Kidney glomerular epithelial cell (primary cell): ENCODE measurements at places on chromosomes 5 and 9.

DNA sequence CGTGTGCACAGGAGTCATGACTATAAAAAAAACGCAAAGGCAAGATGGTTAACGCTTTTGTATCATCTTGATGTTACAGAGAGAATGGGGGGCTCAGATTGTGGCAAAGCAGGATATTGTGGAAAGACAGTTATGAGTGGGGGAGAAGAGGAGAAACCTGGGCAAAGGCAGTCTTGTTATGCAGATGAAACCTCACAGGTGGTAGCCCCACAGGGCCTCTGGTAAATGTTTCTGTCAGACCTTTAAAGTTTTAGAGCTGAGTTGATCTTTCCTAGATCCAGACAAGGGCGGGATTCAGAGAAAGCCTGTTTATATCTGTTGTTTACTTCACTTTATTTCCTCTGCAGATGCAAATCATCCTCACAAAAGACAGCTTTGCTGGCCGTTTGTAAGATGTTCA is 55.2 kb downstream of the C9orf85 start:
- no peak for DNase-seq

DNA sequence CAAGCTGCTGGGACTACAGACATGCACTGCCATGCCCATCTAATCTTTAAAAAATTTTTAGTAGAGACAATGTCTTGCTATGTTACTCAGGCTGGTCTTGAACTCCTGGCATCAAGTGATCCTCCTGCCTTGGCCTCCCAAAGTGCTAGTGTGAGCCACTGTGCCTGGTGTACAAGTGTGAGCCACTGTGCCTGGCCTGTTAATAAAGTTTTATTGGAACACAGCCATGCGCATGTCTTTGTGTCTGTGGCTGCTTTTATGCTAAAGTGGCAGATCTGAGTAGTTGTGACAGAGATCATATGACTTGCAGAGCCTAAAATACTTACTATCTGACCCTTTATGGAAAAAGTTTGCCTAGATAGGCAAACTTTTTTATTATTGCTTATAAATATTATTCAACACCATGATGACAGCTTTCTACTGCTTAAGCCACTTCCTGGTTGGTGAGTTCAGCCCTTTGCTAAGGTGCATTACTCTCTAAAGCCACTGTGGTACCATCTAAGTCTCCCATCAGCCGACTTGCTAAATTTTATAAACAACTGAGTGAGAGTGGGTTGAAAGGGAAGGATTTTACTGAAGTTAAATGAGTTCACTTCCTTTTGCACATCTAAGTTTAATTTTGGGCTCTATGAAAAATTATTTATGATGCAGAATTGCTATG is 133.5 kb downstream of the RASGRF2 start:
- no peak for DNase-seq

GRCh38 chr5:39102684-39103155 is 28.5 kb upstream of the RICTOR start:
- DNase-seq: no peak

GRCh38 chr5:66100851-66101250 is 43.2 kb upstream of the SREK1 start:
- no peak for DNase-seq

- DNase-seq: no peak
Observed at GRCh38 chr5:42109006-42109572, 184.0 kb downstream of the FBXO4 start.

- DNase-seq: no peak
Observed at GRCh38 chr9:101711330-101711941, 27.0 kb downstream of the GRIN3A start.

DNA sequence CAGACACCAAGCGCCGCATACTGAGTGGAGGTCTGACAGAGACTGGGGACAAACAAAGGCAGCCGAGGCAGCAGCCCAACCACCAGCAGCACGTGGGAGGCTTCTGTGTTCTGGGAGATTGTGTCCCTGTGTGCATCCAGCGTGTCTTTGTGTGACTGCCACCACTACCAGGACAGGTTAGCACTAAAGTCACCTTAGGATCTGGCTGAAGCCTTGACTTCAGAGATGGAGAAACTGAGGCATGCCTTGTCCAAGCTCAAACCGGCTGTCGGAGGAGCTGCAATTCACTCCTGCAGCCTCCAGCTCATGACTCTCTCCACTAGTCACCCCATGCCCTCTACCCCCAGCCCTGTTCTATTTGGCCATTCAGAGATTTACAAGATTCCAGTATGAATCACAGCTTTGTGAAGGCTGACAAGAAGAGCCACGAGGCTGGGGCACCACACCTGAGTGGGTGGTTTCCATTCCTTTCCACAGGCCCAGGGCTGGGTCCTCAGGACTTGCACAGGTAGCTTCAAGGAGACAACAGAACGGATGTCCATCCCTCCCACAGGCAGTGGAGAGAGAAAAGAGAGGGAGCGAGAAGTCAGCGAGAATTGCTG is 69.3 kb downstream of the SHB start:
- peak; percentile 14 for DNase-seq

- no peak for DNase-seq
Observed at GRCh38 chr5:151224372-151224771, 480 bp upstream of the CCDC69 start.

- DNase-seq: no peak
Observed at GRCh38 chr9:3721096-3721495, 195.3 kb upstream of the RFX3 start.

GRCh38 chr9:36284226-36284625 is 26.0 kb upstream of the GNE start:
- DNase-seq: no peak

GRCh38 chr5:140840978-140841962 is at the start of gene PCDHA8:
Gene PCDHA8 (plus strand): TSS chr5:140841187. CDS start chr5:140841322, 135 bp downstream.
- DNase-seq: no peak

- DNase-seq: no peak
Observed at GRCh38 chr9:122076117-122076516, 17.0 kb downstream of the TTLL11 start.

DNA sequence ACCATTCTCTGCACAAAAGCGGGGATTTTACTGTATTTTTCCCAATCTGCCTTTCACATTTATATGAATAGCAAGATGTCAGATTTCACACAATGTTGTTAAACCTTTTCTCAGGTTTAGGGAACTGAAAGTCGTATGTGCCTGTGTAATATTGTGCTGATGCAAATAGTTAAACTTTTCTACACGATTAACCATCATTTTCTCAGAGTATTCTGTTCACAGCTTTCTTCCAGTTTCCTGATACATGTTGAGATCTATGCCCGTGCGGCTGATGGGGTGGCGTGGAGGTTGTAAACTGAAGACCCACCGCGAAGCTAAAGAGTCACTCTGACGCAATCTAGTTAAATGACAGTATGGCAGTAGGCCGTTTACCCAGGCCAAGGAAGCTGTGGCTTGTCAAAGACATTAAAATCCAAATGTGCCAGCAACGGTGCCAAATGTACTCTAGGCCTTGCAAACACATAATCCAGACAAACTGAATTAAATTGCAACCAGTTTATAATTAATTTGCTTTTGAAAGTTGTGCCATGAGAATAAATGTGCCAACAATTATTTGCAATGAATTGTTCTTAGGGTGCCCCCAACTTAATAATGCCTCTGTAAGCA is 145.7 kb downstream of the EBF1 start:
- DNase-seq: no peak

- no peak for DNase-seq
Observed at GRCh38 chr9:112175796-112176315, 759 bp upstream of the SUSD1 start.

- DNase-seq: no peak
Observed at GRCh38 chr5:178314061-178314660, 81.6 kb upstream of the PHYKPL start.

DNA sequence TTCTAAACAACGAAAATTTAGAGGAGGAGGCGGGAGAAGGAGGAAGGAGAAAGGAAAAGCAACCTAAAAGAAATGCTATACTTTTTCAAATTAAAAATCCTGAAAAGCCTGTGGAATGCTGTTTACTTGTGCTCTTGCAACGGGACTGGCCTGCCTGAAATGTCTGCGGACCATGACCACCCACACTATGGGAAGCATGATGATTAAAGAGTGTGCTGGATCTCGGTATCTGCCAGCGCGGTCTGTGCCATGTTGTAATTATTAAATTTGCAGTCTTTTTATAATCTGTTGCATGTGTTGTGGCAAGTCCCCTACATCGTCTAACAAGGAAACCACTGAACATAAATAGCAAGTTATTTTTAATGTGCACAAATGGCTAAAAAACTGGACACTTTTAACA is 111.4 kb downstream of the FANCC start:
- DNase-seq: peak; percentile 40

GRCh38 chr9:74554751-74555419 is 57.8 kb downstream of the RORB start:
- DNase-seq: no peak

GRCh38 chr5:168006456-168007130 is 284.9 kb upstream of the WWC1 start:
- DNase-seq: no peak

DNA sequence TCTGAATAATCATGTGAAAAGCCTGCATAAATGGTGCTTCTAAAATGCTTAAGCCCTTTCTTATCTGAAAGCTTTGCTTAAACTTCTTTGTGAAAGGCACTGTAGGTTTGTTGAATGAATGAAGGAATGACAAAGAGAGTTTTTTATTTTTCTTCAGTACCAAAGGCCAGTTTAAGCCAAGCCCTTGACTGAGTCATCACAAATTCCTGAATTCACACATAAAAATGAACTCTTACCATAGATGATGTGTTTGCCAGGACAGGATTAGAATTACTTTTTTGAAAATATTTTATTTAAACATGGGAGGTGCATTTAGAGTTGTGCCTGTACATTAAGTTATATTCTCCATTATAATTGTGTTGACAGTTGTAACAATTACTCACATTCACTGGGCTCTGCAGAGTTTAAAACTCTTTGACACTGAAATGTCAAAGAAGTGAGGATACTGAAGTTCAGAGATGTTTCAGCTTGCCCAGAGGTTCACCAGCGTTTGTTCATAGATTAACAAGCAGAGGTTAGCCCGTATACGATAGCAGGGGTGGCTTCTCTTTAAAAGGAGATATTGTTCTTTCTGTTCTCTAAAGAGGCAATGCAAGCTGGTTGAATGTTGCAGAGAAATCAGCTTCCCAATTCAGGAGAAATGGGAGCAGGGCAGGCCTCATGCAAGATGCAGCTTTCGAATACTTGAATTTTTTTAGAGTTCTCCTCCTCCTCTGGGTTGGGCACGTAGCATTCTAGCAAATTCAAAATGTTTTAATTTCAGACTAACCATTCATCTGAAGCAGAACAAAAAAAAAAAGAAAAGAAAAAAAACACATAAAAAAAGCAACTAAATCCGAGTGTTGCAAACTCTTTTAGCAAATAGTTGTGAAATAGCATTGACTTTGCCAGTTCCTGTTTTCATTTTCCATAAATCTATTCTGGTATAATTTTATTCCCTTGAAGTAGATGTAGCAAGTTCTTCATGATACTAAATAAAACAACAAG is 358.7 kb upstream of the KLF4 start:
- no peak for DNase-seq

GRCh38 chr5:178637356-178638074 is 10.7 kb upstream of the CLK4 start:
- DNase-seq: no peak

- DNase-seq: peak; percentile 16
Observed at GRCh38 chr9:130212543-130213297, 40.5 kb downstream of the NCS1 start.

GRCh38 chr9:121744002-121744686 is 92.7 kb downstream of the DAB2IP start:
- no peak for DNase-seq

- peak; percentile 78 for DNase-seq
Observed at GRCh38 chr9:16727452-16728136, 142.9 kb downstream of the BNC2 start.

GRCh38 chr5:153824909-153825308 is 213.8 kb downstream of the FAM114A2 start:
- DNase-seq: no peak

DNA sequence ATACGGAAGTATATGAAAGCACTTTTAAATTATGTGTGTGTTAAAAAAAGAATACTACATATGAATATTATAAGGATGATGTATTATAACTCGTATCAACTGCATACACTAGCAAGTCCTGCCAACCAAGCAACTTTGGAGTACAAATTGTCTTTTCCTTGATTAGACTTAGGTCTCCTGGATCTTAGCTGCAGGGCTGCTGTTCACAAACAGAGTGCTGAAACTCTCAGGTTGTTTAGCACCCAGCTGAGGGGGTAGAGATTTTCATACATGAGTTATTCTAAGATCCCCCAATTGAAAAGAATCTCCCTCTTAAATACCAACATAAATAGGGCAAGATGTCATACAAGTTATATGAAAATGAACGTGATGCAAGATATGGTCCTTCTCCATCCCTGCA is 149.8 kb upstream of the TNC start:
- no peak for DNase-seq

DNA sequence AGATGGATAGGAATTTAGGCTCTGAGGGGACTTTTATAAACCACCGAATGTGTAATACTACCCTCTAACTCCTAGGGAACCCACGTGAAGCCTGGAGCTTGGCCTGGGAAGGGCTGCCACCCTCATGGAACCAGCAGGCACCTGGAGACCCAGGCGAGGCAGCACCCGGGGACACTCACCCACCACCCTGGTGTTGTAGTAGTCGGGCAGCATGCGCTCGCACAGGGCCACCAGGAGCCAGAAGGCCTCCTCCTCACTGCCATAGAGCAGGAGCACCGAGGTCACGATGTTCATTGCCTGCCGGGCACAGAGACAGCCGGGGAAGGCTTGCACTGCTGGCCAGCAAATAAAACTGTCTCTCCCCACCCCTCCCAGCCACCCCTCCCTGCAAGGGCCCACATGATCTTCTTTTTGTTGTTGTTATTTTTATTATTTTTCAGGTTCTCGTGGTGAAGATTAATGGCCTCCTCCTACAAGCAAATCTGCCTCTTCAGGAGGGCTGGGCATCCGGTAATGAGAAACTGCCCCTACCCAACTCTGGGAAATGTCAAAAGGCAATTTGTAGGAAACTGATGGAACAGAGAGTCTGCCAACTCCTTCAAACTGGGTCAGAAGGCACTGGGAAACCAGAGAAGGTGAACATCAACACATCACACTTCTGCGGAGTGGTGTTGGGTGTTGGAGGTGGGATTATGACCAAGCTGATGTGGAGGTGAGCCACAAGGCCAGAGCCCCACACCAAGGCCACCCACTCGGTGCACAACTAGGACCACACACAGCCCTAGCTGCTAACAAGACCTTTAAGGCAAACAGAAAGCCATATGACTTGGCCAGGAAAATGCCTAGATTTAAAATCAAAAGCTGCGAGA is 17.4 kb upstream of the MRNIP start:
- no peak for DNase-seq

- no peak for DNase-seq
Observed at GRCh38 chr9:9557804-9558334, 1054.9 kb downstream of the PTPRD start.

GRCh38 chr5:141680751-141681201 is 1.3 kb downstream of the ARAP3 start:
- DNase-seq: no peak

GRCh38 chr5:68247627-68248026 is 32.1 kb downstream of the PIK3R1 start:
- DNase-seq: no peak
